ENCODE measurements at places on chromosomes 13 and 19.

DNA sequence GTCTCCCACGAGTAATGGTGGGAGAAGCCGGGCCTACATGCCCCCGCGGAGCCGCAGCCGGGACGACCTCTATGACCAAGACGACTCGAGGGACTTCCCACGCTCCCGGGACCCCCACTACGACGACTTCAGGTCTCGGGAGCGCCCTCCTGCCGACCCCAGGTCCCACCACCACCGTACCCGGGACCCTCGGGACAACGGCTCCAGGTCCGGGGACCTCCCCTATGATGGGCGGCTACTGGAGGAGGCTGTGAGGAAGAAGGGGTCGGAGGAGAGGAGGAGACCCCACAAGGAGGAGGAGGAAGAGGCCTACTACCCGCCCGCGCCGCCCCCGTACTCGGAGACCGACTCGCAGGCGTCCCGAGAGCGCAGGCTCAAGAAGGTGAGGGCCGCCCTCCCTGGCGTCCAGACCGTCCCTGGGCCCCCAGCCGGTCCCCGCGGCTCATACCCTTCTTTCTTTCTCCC is 1.4 kb upstream of the USF2 start:
- peak; percentile 27 for DNase-seq

GRCh38 chr19:14127176-14127575 is 9.2 kb downstream of the ASF1B start:
- DNase-seq, result no peak

DNA sequence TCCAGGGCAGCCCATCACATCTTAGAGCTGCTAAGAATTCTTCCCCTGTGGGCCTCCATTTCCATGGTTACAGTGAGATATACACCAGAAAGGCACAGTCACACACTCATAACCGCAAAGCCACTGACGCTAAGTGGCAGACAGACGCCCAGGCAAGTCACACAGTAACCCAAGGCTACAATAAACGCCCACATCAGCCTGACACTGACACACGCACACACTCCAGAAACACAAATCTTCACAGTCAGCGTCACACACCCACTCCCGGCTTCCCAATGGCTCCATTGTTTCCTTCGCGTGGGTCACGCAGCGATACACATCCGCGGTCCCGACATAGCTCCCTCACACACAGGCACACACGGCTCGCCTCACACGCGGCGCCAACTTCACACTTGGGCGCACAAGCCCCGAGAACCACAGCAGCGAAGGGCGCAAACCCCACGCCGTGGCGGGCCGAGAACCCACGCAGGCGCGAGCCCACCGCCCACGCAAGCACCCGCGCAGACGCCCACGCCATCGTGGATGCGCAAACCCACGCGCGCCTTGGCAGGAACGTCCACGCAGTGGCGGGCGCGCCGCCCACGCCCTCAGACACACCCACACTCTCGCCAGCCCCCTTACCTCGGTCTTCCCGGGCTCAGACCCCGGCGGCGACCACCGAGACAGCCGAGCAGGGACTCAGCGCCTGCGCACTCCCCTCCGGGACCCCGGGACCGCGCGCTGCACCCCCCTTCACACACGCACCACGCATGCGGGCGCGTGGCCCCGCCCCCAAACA is at the start of gene ZNF667:
TSS of gene ZNF667 (minus strand) at position 695 of the 778 bp plus-strand sequence. CDS start 14,975 bp downstream, outside the sequence.
- peak; percentile 32 for DNase-seq

DNA sequence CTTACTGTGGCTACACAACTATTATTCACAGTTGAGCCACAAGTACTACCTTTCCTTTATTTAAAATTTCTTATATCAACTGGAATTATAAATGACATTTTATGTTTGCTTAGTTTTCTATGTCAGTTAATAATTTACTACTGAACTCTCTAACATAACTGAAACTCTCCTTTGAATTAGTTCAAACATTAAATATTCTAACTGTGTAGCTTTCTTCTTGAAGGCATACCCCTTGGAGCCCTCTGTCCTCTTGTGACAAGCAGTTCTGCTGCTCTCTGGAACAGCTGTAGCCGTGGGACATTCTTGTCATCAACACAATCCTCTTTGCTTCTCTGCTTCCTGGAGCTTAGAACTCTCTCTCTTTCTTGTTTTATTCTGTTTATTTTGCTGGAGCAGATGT is 244.8 kb downstream of the NHLRC3 start:
- DNase-seq, result no peak

GRCh38 chr13:59409634-59410200 is 754.0 kb downstream of the DIAPH3 start:
- no peak for DNase-seq

DNA sequence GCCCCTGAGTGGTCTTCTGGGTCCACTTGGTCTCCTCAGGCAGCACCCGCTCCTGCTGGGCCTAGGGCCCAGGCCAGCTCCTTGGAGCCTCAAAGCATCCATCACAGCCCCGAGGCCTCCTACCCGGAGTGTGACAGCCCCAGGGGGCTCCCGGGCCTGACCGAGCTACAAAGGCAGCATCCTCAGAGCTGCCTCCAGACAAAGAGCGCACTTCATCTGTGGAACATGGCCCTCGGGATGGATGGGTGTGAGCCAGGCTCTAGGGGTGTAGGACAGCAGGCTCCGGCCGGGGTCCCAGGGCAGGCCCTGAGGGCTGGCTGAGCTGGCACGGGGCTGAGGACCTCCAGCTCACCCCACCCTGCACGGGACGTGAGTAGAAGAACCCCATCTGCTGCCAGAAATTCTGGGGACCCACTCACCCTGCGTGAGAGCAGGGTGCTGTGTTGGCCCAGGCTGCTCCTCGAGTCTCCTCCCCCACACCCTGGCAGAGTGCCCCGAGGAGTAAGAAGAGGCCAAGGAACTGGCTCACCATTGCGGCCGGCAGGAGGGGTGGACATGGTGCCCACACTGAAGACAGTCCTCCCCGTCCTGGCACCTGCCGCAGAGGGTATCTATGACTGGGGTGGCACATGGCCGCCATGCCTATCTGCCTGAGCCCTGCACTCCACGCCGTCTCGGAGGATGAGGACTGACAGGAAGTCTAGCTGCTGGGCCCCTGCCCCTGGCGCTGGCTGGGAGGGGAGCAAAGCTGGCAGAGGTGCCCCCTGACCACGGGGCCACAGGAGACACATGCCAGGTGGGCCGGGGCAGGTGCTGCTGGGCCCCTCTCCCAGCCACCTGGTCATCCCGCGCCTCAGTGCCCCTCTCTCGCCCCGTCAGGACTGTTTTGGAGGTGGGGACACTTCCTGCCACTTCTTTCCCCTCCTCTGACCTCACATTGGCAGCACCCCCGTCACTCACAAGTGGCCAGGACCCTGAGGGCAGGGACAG is 22.3 kb downstream of the CEBPG start:
- DNase-seq, result no peak

DNA sequence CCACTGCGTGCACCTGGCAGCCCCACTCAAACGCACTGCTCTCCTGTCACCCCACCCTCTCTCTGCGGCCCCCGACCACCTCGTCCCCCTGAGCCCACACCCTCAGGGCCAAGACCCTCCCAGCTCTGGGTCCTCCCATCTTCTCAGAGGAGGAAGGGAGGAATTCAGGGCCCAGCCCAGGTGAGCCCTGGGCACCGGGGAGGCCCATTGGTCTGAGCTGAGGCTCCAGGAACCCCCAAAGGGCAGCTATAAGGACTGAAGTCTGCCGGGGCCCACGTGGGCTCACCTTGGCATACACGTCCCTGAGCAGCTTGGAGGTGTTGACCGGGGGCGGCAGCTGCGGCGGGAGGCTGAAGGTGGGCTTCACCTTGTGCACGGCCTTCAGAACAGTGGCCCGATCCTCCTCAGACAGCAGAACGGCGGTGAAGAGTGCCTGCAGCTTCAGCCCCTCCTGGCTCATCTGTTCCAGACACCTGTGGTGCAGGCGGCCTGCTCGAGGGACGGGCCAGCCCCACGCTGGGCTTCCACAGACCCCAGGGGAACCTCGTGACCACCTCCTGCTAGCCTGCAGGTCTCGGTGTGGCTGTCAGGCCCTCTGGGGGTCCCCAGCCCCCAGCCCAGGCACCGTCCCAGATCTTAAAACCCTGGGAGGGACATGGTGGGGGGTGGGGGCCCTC is 8.8 kb downstream of the POLRMT start:
- DNase-seq, result no peak

DNA sequence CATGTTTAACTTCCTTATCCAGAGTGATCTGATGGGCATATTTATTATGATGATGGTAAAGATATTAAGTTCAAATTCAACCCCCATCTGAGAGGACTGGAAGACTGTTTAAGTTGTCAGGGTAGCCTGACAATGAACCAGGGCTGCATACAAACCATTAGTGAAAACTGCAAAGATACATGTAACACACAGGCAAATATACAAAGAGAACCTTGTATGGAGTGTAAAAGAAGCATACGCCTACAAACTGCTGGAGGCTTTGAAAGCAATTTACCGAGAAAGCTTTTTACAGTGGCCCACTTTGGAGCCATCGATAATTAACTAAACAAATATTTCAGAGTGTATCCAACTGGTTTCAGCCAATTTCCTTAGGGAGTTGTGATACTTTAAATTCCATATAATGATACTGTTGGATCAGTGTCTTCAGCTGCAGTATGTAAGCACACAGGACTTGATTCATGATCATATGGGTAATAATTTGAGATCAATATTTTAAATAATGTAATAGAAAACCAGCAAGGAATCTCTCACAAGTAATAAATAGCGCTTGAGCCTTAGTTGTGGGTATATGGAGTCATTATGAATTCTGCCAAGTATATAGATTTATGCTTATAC is 231.5 kb upstream of the SPRY2 start:
- no peak for DNase-seq

Data from cerebellar cortex (tissue), 1 donor.